ENCODE measurements at places on chromosomes 2 and 18.

DNA sequence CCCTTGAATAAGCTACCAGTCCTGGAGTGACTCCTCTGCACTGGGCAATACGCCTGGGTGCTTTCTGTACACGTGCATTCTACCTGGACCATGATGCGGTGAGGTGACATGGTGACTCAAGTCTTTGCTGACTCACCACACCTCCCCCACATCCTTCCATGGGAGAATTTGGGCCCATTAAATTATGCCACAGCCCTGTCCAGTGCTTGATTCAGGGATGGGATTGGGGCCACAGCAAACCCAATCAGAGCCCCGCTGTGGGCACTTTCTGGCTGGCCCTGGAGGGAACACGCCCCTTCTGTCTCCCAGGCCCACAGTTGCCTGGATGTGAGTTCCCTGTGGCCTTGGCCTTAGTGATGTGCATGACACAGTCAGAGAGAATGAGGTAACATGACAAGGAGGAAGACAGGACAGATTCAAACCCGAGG is 86.9 kb downstream of the LRRC30 start:
- no peak for DNase-seq

- DNase-seq = no peak
Measured at GRCh38 chr2:169796441-169796840, 2.2 kb upstream of the SSB start.

GRCh38 chr2:219182331-219183150 is 4.5 kb downstream of the RETREG2 start:
- DNase-seq = no peak

DNA sequence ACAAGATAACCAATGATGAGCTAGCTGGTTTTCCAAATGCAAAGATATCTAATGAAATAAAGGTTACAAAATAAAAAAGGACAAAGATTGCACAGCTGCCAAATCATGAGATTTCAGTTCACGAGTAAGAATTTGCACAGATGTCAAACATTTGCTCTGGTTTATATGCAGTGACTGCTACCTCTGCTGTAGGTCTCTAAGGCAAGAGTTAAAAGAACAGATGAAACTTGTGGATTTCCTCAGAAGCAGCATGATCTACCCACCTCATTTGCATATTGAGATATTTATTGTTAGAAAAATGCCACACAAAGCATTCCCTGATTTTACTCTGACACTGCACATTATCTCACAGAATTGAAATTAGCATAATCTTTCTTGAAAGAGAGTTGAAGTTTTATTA is 763.2 kb upstream of the ZEB2 start:
- DNase-seq = no peak

- DNase-seq = no peak
Measured at GRCh38 chr2:163173591-163173990, 335.0 kb upstream of the KCNH7 start.

GRCh38 chr2:112679484-112679883 is 33.7 kb downstream of the SLC20A1 start:
- DNase-seq = no peak

DNA sequence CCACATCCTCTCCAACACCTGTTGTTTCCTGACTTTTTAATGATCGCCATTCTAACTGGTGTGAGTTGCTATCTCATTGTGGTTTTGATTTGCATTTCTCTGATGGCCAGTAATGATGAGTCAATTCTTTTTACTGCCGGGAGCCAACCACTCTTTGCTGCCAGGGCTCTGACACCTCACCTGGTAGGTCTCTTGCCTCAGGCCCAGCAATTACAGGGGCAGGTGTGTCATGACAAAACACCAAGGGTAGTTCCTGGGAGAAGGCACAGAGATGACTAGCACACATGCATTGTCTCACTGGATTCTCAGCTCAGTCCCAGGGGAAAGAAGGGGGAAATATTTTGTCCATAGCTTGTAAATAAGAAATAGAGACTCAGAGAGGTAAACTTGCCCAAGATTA is 122.3 kb downstream of the CHST9 start:
- no peak for DNase-seq

DNA sequence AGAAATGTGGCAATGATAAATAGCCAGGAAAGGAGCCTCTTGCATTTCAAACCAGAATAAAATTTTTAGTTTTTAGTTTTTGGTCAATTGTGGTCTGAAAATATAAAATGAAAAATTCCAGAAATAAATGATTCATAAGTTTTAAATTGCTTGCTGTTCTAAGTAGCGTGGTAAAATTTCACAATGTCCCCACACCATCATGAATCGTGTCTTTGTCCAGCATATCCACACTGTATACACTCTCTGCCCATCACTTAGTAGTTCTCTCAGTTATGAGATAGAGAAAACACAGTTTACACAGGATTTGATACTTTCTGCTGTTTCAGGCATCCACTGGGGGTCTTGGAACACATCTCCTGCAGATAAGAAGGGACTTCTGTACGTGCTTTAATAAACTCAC is 783.9 kb downstream of the TSN start:
- DNase-seq = no peak

DNA sequence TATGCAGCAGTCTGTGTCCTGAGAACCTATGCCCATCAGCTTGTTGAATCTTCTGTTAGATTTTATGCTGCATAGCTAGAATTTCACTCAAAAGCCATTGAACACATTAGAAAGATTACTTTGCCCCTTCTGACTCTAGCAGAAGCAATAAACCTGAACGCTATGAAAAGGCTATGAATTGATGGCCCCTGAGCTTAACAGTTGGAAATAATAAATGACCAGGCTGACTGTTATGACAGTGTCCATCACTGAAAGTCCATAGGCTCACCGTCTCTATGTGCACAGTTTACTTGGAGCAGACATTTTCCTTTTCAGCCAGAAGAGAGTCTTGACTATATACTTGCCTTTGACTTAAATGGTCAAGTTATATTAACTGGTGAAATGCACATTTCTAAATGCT is 1618.8 kb upstream of the ACVR2A start:
- no peak for DNase-seq

GRCh38 chr2:141301551-141301950 is 829.3 kb downstream of the LRP1B start:
- DNase-seq = no peak

- DNase-seq = no peak
Measured at GRCh38 chr2:118040891-118041290, 27.0 kb upstream of the CCDC93 start.

DNA sequence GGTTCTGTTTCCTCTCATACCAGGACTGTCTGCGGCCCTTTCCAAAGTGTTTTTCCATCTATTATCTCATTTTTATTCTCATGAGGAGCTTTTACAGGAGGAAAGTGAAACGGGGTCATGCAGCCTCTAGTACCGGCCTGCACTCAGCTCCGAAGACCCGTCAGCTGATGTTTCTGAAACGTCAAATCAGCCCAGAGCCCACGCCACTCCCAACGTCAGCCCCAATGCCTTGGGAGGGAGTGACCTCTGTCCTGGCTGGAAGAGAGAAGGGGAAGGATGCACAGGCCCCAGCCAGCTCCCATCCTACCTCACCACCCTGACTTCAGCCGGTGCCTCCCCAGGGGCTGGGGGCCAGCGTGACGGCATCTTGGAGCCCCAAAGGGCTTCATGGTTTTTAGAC is 58.5 kb downstream of the ADCY3 start:
- DNase-seq = no peak

- DNase-seq = no peak
Measured at GRCh38 chr2:201116959-201117734, 1.2 kb downstream of the CFLAR start.

DNA sequence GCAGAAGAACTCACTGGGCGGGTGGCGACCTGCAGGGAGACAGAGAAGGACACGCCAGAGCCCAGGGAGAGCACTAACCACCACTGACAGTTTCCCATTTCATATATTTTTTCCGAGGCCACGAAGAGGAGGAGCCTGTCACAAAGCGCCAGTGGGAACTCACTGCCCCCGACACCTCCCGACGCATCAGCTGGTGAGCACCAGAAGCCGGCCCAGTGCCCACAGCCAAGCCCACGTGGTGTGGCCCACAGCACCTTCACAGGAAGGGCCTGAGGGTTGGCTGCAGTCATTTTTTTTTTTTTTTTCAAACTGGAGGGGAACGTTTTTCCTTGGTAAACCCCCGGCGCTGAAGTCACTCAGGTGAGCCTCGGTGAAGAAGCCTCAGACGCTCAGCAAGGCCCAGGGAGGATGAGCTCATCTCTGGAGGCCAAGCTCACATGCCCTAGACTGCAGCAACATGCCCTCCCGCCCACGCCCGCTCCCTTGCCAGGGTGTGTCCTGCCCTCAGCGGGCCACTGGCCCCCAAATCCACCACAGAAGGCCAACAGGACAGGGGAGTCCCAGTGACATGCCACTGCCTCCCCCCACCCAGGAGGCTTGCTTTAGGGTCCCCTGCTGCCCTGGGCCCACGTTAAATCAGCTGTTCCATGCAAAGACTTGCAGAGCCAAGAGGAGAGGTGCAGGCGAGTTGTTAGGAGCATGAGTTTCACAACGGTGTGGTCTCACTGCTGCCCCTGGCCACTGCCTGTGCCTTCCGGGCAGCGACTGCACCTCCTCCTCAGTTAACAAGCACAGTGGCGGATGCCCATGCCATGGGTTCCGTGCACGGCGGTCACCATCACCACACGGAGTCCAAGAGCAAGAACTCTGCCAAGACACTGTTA is 68.1 kb downstream of the PARD6G start:
- DNase-seq = no peak

- no peak for DNase-seq
Measured at GRCh38 chr2:203431391-203432185, 103.4 kb downstream of the ABI2 start.

DNA sequence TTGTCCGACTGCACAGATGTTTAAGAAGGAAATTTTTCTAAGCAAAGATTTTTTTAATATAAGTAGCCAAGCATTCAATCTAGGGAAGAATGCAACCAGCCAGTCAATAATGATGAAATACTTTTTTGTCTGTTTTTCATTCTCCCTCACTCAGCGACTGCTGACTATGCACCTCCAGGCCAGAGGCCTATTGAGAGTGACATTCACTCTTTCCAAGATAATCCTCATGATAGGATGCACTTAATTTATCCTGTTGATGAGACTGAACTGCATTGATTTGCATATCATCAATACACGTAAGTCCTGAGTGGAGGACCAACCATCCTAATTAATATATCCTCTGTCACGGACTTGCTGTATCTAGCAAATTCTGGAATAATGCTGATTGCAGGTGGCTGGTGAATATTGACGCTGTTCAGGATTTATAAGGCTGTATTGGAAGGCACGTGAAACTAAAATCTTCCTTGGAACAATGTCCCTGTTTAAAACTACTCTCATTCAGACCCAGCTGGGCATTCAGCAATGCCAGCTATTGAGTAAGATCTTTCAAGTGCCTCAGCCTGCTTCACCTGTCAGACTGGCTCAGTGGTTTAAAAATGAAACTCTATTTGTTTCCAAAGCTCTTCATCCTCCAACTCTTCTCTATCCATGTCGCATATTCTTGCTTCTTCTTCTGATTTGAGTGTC is 142.2 kb downstream of the MAP2 start:
- no peak for DNase-seq

GRCh38 chr2:200609028-200609614 is 23.3 kb downstream of the AOX1 start:
- no peak for DNase-seq

DNA sequence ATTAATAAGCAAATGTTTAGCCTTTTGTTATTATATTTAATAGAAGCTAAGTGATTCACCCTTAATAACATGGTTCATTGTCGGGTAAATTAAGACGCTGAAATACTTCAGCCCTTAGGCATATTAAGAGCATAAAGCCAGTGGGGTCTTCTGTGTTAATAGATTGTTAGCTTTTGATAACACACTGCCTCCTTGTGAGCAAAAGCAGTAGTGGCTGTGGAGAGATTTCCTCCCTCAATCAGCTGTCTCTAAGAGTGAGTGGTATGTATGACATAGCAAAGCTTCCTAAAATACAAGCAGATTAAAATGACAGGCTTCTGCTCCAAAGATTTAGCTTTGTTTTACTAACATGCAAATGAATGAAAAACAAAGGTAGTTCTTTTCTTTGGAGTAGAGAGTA is 143.7 kb upstream of the SYT4 start:
- no peak for DNase-seq

DNA sequence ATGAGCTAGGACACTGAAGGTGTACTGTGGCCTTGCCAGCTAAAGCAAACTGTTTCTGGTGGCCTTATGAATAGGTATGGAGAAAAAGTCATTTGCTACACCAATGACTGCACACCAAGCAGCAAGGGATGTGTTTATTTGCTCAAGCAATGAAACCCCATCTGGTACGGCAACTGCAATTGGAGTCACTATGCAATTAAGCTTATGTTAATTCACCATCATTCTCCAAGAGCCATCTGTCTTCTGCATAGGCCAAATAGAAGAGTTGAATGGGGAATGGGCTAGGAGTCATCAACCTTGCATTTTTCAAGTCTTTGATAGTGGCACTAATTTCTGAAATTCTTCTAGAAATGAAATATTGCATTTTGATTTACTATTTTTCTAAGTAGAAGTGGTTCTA is 372.0 kb downstream of the KCNJ3 start:
- DNase-seq = no peak

DNA sequence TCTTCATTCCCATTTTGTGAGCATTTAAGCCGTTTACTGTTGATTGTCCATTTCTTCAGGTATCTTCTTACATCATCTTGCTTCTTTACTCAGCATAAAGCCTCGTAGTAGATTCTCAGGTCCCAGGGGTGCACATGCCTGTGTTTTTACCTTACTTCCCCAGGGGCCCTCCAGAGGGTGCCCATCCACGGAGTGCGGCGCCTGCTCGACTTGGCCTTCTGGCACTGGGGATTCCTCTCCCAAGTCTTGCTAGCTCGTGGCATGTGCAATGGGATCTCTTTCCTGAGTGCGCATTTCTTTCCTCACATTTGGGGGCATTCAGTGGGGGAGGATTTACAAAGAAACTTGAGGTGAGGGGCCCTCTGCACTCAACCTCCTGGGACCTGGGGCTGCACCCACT is 148.1 kb downstream of the AGAP1 start:
- no peak for DNase-seq

- DNase-seq = no peak
Measured at GRCh38 chr2:122273785-122274419, 518.5 kb downstream of the TSN start.

- DNase-seq = no peak
Measured at GRCh38 chr2:120586507-120587278, 149.0 kb upstream of the GLI2 start.

DNA sequence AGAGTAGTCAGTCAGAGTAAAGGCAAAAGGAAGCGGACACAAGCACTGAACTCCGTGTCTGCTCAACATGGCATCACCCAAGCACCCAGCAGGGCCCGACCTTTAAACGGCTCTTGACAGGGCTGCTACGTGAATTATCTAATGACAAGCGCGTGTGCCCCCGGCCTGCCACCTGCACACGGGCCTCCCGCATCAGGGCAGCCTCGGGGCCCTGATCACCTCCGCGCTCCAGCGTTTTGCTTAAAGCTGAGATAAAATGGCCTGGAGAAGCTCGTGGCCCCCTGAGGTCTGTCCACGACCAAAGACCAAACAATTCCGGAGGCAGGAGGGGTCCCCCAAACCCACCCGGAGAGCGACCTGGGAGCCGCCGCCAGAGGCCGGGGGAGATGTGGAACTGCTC is 376 bp downstream of the NDUFA10 start:
- DNase-seq = peak; percentile 5

GRCh38 chr18:34097312-34097711 is 127.4 kb downstream of the NOL4 start:
- DNase-seq = no peak

GRCh38 chr18:2535419-2535910 is 35.8 kb downstream of the METTL4 start:
- DNase-seq = no peak

- DNase-seq = no peak
Measured at GRCh38 chr18:9715978-9716774, 8.1 kb downstream of the RAB31 start.

All from stimulated activated CD4-positive, alpha-beta T cell treated with anti-CD3 and anti-CD28 coated beads, Interleukin-12 subunit alpha, Interleukin-12 subunit beta, amount 100 ng/mL, for 48 hours (primary cell).